ENCODE measurements at places on chromosomes 6 and 20.

DNA sequence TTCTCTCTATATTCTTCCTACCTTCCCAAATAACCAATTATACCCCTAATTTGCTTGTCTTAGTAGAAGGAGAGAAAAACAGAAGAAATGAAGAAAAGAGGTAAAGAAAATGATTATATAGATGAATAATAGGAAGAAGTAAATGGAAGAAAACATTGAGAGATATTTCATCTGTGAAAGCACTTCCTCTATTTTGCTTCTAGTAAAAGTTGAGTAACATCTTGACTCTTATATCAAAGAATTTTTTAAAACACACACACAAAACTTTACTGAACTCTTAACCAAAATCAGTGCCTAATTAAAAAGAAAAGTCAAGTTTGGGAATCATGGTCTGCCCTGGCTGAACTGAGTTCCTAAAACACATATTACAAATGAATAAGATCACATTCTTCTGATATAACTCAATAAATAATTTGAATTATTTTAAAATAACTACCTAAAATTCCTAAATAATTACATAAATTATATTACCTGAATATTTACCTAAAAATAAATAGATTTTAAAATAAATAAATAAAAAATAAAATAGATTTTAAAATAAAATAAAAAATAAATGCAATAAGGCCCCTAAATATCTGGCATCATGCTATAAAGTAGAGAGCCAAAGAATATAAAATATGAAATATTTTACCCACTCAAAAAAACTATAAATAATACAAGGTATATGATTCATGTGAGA is 8.8 kb downstream of the SLC17A2 start:
- no peak for DNase-seq

- no peak for DNase-seq
Measured at GRCh38 chr6:24253360-24253759, 104.5 kb downstream of the DCDC2 start.

DNA sequence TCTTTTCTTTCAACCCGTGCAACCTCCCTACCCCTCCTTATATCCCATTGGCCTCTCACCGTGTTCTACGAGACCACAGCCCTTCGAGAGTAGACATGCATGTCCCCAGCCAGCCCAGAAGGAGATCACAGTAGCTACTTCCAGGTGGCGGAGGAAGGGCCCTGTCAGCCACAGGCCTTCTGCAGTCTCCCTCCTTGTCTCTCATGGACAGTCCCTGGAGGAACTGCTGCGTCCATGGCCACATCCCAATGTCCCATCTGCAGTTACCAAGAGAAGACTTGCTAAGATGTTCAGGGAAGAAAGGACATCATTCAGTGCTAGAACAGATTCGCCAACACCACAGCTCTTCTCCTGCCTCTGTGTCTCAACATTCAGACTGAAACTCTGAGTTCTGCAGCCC is 61.6 kb upstream of the QKI start:
- DNase-seq = no peak

DNA sequence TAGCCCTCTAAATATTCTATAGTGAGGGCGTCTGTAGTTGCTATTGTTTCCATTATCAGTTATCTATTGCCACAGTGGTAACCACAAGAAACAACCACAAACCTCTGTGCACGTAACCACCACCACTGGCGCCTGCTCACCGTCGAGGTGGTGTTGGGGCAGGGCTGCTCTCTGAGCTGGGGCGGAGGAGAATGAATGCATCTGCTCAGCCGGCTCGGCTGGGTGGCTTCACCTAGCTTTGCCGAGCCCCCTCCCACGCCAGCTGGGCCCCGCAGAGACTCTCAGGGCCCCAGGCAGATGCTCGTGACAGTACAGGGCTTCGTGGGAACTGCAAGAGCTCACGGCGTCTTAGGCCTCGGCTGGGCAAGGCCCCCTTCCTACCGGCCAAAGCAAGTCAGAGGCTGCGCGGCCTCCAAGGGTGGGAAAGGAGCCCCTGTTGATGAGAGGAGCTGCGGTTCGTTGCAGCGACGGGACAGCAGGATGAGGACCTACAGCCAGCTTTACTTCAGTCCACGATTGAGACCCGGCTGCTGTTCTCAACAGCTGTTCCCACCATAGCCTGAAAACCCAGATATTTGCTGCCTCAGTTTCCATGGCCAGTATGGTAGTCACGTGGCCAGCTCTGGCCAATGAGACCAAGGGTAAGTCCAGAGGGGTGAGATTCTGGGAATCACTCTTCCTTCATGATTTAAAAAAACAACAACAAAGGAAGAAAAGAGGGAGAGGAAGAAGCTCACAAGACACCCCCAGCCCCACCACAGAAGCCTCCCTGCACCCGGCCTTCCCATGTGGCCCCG is 120.2 kb upstream of the AFDN start:
- no peak for DNase-seq

- DNase-seq = no peak
Measured at GRCh38 chr6:2232445-2232844, 13.0 kb downstream of the GMDS start.

GRCh38 chr6:125363824-125364165 is 62.0 kb upstream of the HDDC2 start:
- DNase-seq = no peak

DNA sequence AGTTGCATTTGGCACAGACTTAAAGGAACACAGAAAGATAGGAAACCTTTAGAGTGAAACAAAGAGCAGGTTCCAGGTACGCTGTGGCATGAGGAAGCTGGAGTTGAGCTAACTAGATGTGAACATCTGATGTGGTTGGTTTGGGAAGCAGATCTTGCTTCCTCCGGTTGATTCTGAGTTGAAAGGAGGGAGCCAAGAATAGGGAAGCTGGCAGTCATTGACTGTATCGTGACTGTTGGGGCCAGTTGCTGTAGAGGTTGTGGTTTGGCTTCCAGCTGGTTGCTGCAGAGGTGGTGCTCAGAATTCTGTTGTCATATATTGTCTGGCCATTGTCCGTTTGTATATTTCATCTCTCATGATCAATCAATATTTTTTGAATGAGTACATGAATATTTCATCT is 325.9 kb downstream of the PLCB1 start:
- no peak for DNase-seq

- no peak for DNase-seq
Measured at GRCh38 chr6:25488156-25488555, 163.9 kb upstream of the SCGN start.

DNA sequence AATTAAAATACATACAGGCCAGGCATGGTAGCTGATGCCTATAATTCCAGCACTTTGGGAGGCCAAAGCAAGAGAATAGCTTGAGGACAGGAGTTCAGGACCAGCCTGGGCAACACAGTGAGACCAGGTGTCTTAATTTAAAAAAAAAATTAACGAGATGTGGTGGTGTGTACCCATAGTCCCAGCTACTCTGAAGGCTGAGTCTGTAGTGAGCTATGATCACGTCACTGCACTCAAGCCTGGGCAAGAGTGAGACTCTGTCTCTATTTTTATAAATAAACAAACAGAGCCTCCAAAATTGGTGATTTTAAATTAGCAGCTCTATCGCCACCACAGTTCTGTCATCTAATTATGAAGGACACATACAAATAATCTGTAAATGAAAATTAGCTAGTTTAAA is 37.9 kb downstream of the ABHD12 start:
- DNase-seq = no peak

DNA sequence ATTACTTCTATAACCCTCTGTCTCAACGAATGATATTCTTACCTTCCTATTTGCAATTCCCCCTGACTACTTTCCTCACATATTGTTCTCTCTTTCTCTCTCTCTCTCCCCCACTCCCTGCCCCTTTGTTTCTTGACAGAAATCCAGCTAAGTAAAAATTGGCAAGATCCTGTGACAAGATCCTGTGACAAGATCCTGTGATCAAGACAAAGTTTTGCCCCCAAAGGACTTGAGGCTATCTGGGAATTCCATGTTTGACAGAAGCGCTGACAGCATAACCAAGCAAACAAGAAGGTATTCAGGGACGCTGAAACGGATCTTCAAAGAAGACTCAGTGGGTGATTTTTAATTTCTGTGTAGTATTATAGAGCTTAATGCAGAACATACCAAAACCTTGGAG is 5.5 kb upstream of the HBS1L start:
- DNase-seq = no peak

- no peak for DNase-seq
Measured at GRCh38 chr6:140960566-140960965, 1172.2 kb upstream of the GJE1 start.

GRCh38 chr20:36926653-36927200 is 24.8 kb downstream of the SAMHD1 start:
- DNase-seq = no peak

- no peak for DNase-seq
Measured at GRCh38 chr20:3696200-3696599, 14.4 kb upstream of the ADAM33 start.

- DNase-seq = no peak
Measured at GRCh38 chr6:40880906-40881305, 158.1 kb downstream of the UNC5CL start.

DNA sequence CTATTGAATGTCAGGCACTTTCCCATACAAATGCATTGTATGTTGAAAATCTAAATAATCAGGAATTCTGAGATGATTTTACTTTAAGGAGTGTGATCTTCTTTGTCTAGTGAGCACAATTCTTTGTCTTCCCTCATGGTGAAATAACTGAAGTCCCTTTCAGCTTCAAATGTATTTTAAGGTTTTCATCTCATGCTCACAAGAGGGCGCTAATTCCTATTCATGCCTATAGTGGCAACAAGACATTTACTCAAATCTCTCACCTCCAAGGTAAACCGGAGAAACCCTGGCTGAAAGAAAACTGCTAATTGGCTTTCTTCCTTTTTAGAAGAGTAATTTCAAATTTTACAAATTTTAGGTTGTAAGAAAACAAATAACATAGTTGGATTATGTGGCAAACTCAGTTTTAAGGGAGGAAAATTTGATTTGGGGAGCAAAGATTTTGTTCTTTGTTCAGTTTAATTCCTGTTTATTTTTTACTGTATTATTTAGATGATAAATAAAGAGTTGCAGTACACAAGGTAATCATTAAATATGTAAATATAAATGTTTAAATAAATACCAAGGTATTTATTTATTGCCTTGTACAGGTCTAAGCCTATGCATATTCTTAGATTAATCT is 69.1 kb downstream of the SLC35F1 start:
- peak; percentile 23 for DNase-seq
